ENCODE measurements at places on chromosomes 11 and 22.

- no peak for DNase-seq
These were observed 31.6 kb downstream of the SGSM3 start for GRCh38 chr22:40401981-40402406.

GRCh38 chr22:43851058-43851978 lies 11.0 kb downstream of the SULT4A1 start:
- DNase-seq, result no peak

DNA sequence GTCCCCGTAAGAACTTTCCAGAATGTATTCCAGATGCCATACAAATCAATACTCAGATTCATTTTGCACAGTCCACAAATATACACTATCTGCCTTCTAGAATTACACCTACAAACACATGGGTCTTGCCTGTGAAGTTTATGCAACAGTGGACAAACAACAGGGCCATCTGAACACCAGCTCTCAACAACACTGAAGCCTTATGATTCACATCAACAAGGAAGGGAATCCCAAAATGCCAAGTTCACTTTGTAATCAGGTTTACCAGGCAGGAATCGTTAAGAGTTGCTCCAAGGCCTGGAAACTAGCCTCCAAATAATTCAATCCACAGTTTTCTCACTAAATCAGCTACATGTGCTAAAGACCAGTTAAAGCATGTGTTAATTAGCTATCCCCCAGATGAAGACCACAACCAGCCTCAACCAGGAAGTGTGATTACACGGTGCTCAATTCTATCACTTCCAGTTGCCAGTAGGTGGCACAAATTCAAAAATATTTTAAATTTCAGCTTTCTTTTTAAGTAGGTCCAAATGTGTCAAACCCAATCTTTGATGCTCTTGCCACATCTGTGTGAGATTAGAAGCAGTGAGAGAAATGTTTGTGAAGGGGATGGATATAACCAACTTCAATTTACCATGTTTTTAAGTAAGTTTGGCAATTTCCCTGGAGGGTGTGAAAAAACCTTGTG lies 139.1 kb upstream of the BDNF start:
- DNase-seq, result no peak

- DNase-seq, result no peak
These were observed at the start of gene CTSW for GRCh38 chr11:65879617-65880016. Gene CTSW (plus strand): TSS chr11:65879837. CDS start chr11:65879855, 18 bp downstream.

- no peak for DNase-seq
These were observed 16.6 kb upstream of the MPPED1 start for GRCh38 chr22:43395086-43395695.

- DNase-seq, result no peak
These were observed 50.3 kb downstream of the CD6 start for GRCh38 chr11:61021661-61022212.

All from cortex of kidney (tissue), 1 donor.